ENCODE measurements at places on chromosomes 4 and X.
A peak's percentile ranks its signal among the peaks of the same experiment; 100 is the strongest.

DNA sequence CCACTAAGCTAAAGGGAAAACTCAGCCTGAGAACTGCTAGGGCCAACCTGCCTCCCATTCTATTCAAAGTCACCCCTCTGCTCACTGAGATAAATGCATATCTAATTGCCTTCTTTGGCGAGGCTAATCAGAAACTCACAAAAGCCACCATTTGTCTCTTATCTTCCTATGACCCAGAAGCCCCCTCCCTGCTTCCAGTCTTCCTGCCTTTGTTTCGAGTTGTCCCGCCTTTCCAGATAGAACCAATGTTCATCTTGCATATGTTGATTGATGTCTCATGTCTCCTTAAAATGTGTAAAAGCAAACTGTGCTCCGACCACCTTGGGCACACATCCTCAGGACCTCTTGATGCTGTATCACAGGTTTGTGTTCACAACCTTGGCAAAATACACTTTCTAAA lies 459.8 kb downstream of the FSTL5 start:
- no peak for DNase-seq

- DNase-seq = no peak
These were observed 4.5 kb downstream of the GTPBP6 start for GRCh38 chrX:314049-314448.

DNA sequence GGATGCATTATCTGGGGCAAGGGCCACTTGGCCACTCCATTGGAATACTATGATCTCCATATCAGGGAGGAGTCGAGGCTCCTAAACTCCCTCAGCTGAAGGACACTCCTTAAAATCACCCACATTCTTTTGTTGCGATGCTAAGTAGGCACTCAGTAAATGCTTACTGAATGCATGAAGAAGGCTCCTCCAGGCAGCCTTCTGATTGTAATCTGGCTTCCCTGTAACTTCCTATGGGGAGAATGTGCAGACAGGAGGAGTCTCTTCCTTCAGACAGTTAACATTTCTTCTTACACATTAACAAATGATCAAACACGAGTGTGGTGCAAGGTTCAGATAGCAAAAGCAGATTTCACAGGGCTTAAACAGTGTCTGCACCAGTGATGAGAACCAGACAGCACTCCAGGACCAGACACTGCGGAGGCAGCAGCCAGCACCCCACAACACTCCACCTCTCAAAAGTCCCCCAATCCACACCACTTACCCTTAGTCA lies 21.4 kb upstream of the USO1 start:
- no peak for DNase-seq

- no peak for DNase-seq
These were observed 690 bp upstream of the NEIL3 start for GRCh38 chr4:177308847-177309521.

DNA sequence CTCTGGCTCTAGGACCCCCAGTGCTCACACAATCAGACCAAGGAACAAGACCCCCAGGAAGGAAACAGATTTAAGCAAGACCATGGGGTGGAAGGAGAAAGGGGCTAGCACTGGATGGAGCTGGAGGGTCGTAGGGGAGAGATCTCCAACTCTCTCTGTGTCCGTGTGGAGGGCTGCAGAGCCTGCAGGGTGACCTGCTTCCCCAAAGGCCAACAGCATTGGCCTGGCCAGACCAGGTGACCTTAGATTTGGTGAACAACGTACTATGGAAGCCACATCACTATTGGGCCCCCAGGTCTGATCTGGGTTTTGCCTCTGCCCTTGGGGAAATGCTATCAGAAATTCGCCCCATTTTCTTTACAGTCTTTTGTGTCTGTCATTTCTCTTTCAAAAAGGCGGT lies 26.0 kb downstream of the NLGN3 start:
- no peak for DNase-seq

DNA sequence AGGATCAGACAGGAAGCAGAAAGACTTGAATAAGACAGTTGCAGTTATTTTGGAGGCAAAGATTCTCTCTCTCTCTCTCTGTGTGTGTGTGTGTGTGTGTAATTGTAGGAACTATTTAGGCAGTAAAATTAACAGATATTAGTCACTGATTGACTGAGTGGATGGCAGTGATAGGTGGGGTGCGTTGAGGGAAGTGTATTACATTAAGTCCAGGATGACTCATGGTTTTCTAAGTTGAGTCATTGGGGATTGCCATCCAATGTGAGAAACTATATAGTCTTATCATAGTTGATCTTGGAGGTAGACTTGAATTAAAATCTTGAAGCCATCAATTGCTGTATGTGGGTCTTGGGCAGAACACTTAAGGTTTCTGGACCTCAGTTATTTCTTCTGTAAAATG lies 75.4 kb downstream of the AR start:
- no peak for DNase-seq

DNA sequence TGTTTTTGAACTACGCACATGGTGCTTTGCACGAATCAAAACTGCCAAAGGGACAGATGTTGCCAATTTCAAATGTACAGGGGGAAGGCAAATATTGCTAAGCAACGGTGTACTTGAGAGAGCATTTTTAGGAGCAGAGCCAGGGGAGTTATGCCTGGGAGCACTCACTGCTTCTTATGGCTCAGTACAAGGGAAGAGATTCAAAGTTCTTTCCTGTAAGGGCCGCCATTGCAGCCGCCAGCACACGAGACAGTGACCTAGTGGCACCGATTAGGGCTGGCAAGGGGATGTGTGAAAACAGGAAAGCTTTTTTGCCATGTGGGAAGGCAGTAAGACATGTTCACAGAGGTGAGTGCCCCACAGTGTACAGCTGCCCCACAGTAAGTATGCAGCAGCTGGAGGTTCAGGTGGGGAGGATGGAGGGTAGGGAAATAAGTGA lies 133.8 kb downstream of the AFF1 start:
- DNase-seq = no peak

GRCh38 chr4:86967073-86967472 lies 32.3 kb downstream of the AFF1 start:
- DNase-seq = no peak

GRCh38 chrX:118480172-118480571 lies 15.4 kb upstream of the DOCK11 start:
- DNase-seq = no peak

GRCh38 chr4:89898304-89898716 lies 3.7 kb downstream of the MMRN1 start:
- no peak for DNase-seq

- no peak for DNase-seq
These were observed 125.5 kb downstream of the C4orf51 start for GRCh38 chr4:145805490-145805889.

GRCh38 chr4:76736414-76736813 lies 161.5 kb downstream of the SOWAHB start:
- DNase-seq = no peak

DNA sequence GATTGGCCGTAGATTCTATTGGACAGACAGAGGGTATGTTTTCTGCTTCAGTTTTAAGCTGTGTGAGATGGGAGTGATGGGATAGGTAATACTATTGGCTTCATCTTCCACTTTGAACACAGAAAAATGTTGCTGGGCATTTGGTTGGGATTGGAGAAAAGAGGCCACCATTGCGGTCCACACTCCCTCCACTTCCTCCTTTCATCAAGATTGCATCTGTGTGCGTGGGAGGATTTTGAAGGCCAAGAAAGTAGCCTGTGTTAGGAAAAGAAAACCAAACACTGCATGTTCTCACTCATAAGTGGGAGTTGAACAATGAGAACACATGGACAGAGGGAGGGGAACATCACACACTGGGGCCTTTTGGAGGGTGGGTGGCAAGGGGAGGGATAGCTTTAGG lies 56.4 kb downstream of the EGF start:
- DNase-seq = no peak

- DNase-seq = no peak
These were observed 124.1 kb downstream of the TRIML1 start for GRCh38 chr4:188263321-188263720.

- DNase-seq = no peak
These were observed 193.7 kb downstream of the SPATA18 start for GRCh38 chr4:52244848-52245247.

- DNase-seq = no peak
These were observed 76.9 kb downstream of the STIM2 start for GRCh38 chr4:26937567-26937966.

DNA sequence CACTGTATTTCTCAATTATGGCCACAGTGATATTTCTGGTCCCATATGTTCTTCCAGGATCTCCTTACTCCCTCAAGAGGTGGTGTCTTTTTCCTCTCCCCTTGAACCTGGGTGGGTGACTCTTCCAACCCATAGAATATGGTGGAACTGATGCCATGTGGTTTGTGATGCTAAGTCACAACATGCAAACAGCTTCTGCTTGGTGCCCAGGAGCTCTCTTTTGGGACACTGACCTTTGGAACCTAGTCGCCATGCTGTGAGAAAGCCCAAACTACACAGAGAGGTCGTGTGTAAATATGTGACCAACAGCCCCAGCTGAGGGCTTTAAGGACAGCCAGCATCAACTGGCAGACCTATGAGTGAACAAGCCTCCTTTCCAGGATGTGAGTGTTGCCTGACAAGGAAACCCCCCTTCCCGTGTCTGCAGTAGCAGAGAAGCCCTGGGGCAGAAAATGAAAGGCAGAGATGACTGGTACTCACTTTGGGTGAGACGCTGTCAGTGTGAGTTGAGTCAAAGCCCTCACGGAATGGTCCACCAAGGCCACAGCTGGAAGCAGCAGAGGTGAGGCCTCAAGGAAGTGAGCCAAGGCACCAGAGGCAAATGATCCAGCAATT lies 223.4 kb downstream of the BCOR start:
- DNase-seq = peak; percentile 26

DNA sequence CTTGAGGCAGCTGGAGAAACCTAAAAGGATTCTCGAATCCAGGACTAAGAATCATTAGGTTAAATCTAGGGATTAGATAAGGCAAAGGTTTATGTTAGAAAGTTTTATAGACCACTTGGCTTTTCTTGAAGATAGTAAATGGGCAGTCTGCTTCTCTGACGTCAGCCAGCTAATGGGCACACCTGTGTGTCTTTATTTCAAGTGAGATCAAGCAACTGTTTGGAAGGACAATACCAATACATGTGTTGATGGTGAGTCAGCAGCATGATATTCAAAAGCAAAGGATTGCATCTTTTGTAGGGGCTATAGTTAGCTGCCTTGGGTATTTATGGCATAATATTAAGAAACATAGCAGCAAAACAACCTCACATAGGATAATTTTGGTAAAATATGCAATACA lies 46.5 kb upstream of the GRPR start:
- DNase-seq = no peak

- DNase-seq = no peak
These were observed at the start of gene PDLIM3 for GRCh38 chr4:185534866-185535611. Gene PDLIM3 (minus strand): TSS chr4:185535507. CDS start chr4:185535434, 73 bp downstream.

DNA sequence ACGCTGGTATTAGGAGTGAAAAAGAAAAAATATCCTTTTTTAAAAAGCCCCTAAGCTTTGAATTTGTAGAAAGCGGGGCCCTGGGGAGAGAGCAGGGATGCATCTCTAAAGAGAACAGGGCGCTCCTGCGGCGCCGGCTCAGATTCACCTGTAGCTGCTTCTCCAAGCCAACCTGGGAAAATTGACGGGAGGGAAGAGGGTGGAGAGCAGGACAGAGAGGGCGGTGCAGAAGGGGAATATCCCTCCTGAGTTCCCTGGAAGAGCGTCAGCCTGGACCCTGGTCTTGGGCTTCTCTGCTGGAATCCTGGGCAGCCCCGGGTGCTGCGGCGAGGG lies 776 bp upstream of the SOWAHD start:
- DNase-seq = no peak

GRCh38 chr4:3851881-3852280 lies 85.7 kb downstream of the ADRA2C start:
- no peak for DNase-seq

- DNase-seq = no peak
These were observed 5.6 kb downstream of the MAOA start for GRCh38 chrX:43661521-43662240.

DNA sequence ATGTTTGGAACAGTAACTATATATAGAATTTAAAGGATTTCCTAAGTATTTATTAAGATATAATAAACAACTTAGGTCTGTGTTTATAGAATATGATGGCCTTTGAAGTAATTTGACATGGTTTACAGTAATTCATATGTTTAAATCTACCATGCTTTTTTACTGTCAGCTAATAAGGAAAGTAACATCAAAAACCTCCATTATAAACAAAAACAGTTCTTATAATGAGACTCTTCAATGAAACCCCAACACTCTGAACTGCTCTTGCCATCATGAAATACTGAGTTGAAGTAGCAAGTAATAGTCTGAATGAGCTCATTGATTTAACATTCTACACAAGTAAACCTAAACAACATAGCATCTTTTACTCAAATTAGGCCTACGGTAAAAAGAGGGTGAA lies 1236.5 kb downstream of the FSTL5 start:
- no peak for DNase-seq

DNA sequence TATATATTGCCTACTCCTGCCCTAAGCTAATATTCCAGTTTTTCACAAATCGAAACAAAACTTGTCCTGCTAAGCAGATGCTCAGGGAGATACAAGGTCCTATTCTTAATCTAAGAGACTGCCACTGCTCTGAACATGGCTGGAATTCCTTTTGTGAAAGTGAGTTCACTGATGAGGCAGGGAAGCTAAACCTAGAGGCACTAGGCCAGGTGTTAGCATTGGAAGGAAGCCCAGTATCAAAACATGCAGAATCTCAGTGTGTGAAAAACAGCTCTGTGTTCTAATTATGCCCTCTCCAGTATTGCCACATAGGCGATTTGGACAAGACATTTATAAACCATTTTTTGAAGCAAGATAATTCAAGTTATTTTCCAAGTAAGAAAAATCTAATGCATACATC lies 47.6 kb downstream of the ABCG2 start:
- no peak for DNase-seq

GRCh38 chr4:181608181-181608580 lies 635.0 kb upstream of the TENM3 start:
- DNase-seq = no peak

DNA sequence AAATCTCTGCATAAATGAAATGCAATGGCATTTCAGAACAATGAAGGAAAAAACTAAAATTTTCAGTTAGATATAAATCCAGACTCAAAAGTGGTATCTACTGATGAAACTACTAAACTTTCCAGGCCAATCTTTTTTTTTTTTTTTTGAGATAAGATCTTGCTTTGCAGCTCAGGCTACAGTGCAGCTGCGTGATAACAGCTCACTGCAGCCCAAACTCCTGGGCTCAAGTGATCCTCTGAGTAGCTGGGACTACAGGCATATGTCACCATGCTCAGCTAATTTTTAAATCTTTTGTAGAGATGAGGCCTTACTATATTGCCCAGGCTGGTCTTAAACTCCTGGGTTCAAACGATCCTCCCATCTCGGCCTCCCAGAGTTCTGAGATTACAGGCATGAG lies 1228.2 kb upstream of the ADGRL3 start:
- no peak for DNase-seq

DNA sequence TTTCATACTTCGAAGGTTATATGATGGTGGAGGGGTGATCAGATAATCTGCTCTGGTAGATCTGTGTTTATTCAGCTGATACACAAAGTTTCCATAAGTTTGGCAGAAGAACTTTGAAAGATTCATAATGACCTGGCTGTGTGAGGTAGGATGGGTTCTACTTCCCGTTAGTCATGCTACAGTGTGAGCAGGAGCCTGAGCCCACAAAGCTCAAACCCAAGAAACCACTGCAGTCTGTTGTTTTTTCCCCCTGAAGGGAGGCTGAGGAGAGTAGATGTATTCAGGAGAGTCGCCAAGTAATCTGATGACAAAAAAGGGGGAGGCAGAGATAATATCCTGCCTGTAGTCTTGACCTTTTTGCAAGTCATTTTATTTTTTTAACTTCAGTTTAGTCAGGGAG lies 52.8 kb upstream of the PPP3CA start:
- no peak for DNase-seq

- DNase-seq = no peak
These were observed 983.7 kb upstream of the PABPC4L start for GRCh38 chr4:135185256-135185655.

All from activated CD4-positive, CD25-positive, alpha-beta regulatory T cell treated with anti-CD3 and anti-CD28 coated beads, Interleukin-2, amount 50 U/mL, for 16 hours (primary cell).